ENCODE measurements at places on chromosomes 12 and 14. TPM values are rescaled to one million over a fixed set of nuclear protein-coding genes. Genes with fewer than 3 reads are reported as not detected.

GRCh38 chr12:3320881-3321509 is 170.0 kb upstream of the PRMT8 start:
- no peak for DNase-seq

GRCh38 chr12:113903381-113903863 is 62.7 kb downstream of the RBM19 start:
- no peak for DNase-seq

- no peak for DNase-seq
These were observed 15.0 kb downstream of the SRP54 start for GRCh38 chr14:34997762-34998161.

GRCh38 chr12:24591079-24591626 is 357.7 kb downstream of the BCAT1 start:
- no peak for DNase-seq

- DNase-seq, result no peak
These were observed 23.9 kb downstream of the PRICKLE1 start for GRCh38 chr12:42565633-42566032.

- no peak for DNase-seq
These were observed 19.7 kb upstream of the VSX2 start for GRCh38 chr14:74219277-74220205.

GRCh38 chr12:47870175-47870781 is 34.5 kb downstream of the VDR start:
- no peak for DNase-seq

GRCh38 chr12:99709116-99709515 is 61.6 kb downstream of the GARIN6 start:
- DNase-seq, result no peak

- DNase-seq, result no peak
These were observed 6.6 kb downstream of the IL31 start for GRCh38 chr12:122167356-122167925.

DNA sequence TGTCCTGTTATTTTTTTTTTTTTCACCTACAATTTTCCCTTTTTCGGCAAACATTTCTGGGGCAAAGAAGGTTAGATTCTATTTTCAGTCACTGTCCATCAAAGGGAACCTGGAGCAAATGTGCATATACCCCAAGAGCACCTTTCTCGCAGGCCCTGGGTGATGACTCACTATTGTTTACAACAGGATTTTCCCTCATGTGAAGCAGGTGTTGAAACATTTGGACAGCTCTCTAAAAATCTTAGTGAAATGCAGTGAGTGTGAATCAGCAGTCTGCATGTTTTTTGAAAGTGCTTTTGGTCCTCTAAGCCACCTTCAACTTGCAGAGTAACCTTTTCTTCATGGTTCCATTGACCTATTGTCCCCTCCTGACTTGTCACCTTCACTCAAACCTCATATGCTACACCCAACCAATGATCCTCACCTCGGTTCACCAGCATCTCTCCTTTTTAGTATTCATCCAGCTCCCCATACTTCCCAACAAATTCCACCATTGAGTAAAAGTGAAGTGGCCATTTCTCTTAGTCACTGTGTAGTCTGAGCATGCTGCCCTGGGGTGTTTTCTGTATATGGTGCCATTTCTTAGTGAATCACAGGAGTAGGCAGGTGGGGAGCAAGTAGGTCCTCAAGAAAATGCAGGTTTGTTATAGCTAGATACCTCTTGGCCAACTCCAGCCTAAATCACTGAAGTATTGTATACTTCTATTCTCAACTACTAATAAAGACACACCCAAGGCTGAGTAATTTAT is 260.2 kb downstream of the BMP4 start:
- no peak for DNase-seq

DNA sequence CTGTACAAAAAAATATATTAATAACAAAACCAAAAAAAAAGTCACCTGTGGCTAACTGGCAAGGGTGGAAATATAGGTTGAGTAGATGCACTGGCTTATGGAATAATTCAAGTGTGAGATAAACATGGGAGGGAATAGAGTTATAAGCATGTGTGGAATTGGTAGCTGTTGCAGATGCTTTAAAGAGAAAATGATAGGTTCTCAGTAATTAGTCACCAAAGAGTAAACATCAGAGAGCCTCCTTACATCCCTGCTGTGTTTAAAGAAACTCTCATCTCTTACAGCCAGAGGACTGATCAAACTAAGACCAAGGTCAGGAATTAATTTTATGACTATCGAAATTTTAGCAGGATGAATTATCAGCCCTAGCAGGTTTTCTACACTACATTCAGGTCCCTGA is 70.5 kb downstream of the EGLN3 start:
- no peak for DNase-seq

GRCh38 chr14:71566276-71566675 is 366.0 kb upstream of the RGS6 start:
- DNase-seq, result no peak

The ZCRB1 gene
- 90.5 TPM for polyA plus RNA-seq

The LPCAT3 gene
- polyA plus RNA-seq, result 56.5 TPM

The ZFYVE26 gene
- polyA plus RNA-seq, result 20.6 TPM
